NCI-H2107 (cell line): ENCODE measurements at places on chromosomes 11 and 22.

GRCh38 chr11:123221096-123221561 lies 26.1 kb upstream of the CLMP start:
- DNase-seq: no peak

- DNase-seq: no peak
Observed at GRCh38 chr22:36192542-36192941, 9.1 kb downstream of the APOL4 start.

GRCh38 chr11:104365676-104366075 lies 201.7 kb upstream of the PDGFD start:
- DNase-seq: no peak

GRCh38 chr11:111598148-111598547 lies 4.1 kb upstream of the SIK2 start:
- no peak for DNase-seq

GRCh38 chr11:34680918-34681586 lies 60.2 kb downstream of the EHF start:
- no peak for DNase-seq
